CD4-positive, alpha-beta memory T cell (primary cell): ENCODE measurements at places on chromosomes 2 and 18.

- DNase-seq = no peak
These were observed 64.7 kb downstream of the GYPC start for GRCh38 chr2:126720638-126721037.

DNA sequence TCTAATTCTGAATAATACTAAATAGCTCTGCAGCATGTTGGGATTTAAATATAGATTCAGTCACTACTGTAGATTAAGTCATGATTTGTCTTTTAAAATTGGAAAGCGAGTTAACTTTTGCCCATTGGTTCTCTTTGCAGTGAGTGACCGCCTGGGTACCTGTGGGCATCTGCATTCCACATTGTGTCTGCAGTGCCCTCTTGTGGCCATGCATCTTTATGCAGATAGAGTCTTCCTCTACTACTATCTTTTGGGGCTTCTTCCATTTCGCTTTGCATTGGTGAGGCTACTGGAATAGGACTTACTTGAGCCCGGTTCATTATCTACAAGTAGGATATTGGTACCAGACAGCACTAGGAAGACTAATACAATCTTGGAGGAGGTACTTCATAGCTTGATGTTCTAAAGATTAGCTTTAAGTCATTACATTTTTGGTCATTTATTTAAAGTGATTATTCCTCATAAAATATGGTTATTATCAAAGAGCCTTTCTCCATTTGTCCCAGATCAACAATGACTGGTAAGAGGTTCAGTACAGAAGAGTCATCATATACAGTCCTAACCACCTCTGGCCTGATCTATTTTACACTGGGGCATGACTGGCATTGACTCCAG lies 203.0 kb downstream of the SOCS6 start:
- DNase-seq = peak; percentile 18

DNA sequence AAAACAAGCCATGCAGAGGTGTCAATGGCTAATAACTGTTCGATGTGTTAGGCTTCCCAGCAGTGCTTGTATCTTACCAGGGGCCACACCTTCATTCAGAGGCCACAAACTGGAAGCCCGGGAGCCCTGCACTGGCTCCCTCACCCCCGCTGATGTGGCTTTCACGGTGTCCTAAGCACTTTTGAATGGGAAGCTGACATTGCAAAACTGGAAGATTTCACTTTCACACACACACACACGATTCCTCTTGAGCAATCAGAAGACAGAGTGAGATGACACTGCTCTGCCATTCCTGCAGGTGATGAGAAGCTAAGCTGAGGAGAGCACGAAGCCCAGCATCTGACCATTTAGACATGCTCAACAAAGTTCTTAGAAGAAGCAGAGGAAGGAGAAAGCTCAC lies 8.6 kb upstream of the ZNF407 start:
- no peak for DNase-seq

DNA sequence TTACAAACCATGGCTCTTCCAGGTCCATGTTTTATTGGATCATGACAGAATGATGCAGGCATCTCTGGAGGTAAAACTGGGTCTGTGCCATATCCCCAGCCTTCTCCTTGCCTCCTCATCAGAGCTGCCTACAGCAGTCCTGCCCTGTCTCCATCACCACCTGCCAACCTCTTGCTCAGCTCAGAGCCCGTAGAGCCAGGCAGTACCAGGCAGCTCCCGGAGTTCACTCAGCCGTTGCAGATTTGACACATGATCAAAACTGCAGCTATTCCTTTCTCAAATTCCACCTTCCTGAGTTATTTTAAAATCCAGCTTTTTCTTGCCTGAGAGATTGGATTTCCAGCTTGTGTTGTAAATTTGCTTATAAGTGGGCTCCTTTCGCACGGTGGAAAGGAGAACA lies 218.2 kb upstream of the CELF4 start:
- DNase-seq = no peak

DNA sequence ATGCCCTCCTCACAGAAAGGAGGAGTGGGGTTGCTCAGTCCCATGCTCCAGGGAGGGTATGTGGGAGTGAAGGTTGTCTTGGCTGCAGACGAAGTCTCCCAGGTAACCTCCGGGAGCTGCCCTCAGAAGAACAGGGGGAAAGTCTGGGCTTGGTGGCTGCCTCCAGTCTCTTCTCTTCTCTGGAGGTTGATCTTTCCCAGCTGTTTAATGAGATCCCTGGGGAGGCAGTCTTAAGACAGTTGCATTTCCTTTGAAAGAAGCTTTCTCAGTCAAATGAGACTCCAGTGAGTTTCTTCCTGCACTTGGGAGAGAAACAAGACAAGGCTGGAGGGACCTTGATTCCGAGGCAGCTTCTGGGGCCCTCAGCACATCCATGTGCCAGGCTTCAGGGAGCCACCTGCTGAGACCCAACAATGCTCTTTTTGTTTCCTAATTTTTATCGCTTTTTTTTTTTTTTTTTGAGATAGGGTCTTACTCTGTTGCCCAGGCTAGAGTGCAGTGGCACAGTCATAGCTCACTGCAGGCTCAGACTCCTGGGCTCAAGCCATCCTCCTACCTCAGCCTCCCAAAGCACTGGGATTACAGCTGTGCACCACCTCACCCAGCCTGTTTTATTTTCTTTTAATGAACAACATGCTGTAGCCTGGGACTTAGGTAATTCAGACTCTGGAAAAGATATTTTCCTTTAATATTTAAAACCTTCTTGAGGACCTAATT lies 71.7 kb upstream of the TPO start:
- no peak for DNase-seq

DNA sequence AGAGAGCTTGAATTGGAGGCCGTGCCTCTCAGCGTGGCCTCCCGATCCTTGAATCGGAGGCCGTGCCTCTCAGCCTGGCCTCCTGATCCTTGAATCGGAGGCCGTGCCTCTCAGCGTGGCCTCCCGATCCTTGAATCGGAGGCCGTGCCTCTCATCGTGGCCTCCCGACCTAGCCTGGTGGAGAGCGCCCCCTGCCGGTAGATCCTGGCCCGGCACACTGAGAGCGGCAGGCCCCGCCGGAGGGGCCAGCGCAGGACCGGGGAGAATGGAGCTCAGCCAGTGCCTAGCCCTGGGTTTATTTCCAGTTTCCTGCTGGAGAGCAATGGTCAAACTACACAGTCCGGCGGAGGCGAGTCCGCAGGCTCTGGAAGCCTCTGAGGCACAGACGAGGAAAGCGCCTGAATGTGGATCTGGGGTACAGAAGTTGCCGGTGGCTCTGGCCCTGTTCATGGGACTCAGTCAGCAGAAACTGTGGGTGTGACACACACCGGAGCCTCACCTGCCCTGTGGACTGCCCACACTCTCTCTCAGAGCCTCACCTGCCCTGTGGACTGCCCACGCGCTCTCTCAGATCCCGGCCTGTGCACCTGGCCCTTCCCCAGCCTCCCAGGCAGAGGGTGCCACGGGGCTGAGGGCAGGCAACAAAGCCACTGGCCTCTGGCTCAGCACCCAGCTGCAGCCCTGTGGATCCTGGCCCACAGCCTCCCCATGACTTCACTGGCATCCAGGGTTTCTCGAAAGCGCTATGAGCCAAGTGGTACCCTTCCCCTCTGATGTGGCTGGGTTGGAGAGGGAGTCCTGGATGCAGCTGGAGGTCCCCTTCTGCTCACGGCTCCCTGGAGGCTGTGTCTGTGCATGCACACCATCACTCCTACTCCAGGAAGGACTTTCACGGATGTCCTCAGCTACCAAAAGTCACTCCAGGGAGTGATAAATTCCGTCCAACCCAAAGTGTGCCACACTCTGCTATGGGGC lies 1.5 kb downstream of the IL36B start:
- DNase-seq = no peak

DNA sequence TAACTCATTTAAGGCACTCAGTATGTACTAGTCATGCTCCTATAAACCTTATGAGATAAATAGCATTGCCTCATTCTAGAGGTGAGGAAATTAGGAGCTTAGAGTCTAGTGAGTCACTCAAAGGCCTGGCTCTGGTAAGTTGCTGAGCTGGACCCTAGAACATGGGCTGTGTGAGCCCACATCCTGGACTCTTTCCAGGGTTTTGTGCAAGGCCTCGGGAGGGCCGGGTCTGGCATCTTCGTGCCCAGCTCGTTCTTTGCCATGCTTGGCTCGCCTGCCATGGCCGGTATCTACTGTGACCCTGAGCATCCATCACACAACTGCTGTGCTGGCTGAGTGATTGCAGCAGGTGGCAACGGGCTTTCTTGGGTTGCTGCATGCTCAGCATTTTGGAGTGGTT lies 168.0 kb downstream of the LPIN1 start:
- DNase-seq = no peak

GRCh38 chr2:238015705-238016104 lies 45.1 kb upstream of the SCLY start:
- no peak for DNase-seq

DNA sequence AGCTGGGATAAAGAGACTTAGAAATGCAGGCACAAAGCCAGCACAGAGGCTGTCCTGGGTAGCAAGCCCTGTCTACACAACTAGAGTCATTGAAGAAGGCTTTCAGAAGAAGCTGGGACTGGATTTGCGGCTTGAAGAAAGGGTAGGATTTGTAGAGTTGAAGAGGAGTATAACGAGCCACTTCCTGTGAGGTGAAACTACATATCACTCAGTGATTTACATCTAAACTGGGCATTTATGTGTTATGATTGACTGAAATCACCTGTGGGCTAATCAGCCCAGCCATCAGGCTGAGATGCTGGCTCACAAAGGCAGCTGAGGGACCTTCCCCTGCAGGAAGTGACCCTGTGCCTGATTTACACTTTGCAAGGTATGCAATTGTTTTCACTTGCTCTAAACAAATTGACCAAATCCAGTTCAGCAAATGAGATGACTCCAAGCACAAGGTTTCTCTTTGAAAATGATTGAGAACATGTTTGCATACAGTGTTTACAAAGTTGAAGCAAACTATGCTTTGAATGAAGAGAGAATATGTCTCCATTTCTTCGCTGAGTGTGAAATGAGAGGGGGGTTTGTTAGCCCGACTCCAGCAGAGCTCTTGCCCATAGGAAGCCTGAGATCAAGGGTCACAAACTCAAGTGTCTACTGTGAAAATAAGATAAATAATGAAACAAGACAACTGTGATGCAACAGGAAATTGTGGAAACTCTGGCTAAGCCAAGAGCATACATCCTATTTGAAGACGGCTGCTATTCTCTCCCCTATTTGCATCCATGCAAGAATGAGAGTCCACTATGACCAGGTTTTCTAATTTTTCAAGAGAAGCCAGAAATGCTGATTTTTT lies 69.3 kb upstream of the HK2 start:
- DNase-seq = no peak

GRCh38 chr18:3491981-3492555 lies 42.1 kb downstream of the TGIF1 start:
- DNase-seq = no peak

- DNase-seq = no peak
These were observed 270.7 kb upstream of the HNMT start for GRCh38 chr2:137693534-137693933.

DNA sequence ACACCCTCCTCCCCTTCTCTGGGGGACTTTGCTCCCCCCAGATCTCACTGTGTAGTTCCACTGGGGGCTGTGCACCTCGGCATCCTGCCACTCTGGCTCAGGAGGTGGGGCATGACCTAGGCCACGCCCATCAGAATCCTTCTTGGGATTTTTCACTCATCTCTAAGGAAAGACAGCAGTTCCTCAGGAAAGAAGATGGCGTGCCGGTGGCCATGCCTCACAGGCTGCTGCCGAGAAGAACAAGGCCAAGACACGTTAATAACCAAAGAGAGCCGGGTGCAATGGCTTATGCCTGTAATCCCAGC lies 3.2 kb downstream of the NMUR1 start:
- DNase-seq = no peak

DNA sequence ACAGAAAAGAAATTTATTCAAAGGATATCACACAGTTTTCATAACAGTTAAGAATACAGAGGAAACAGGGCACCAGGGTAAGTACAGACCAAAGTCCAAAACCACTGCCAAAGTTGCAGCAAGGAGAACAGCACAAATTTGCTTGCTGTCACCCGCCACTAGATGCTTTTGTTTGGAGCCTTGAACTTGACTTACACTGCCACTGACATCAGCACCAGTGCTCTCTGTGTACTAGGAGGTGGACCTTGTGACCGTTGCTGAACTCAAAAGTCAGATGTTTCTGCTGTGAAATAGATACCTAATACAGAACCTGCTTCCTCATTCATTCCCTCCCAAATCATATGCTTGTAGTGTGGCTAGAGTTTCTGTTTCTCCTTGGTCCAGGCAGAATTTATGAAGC lies 578.3 kb upstream of the TMEFF2 start:
- no peak for DNase-seq

GRCh38 chr18:22433956-22434355 lies 16.2 kb upstream of the CTAGE1 start:
- DNase-seq = no peak

DNA sequence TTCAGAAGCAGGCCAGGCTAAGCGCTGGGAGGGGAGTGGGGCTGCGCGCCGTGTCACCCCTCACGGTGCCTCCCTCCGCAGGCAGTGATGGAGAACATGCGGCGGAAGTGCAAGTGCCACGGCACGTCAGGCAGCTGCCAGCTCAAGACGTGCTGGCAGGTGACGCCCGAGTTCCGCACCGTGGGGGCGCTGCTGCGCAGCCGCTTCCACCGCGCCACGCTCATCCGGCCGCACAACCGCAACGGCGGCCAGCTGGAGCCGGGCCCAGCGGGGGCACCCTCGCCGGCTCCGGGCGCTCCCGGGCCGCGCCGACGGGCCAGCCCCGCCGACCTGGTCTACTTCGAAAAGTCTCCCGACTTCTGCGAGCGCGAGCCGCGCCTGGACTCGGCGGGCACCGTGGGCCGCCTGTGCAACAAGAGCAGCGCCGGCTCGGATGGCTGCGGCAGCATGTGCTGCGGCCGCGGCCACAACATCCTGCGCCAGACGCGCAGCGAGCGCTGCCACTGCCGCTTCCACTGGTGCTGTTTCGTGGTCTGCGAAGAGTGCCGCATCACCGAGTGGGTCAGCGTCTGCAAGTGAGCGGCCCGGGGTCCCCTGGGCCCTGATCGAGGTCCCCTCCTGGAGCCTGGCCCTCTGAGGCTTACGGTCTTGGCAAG lies 12.2 kb downstream of the WNT10A start:
- peak; percentile 92 for DNase-seq

- no peak for DNase-seq
These were observed 194.4 kb downstream of the SH3BP4 start for GRCh38 chr2:235146206-235146605.

GRCh38 chr2:85766229-85766628 lies 12.4 kb downstream of the ATOH8 start:
- no peak for DNase-seq

DNA sequence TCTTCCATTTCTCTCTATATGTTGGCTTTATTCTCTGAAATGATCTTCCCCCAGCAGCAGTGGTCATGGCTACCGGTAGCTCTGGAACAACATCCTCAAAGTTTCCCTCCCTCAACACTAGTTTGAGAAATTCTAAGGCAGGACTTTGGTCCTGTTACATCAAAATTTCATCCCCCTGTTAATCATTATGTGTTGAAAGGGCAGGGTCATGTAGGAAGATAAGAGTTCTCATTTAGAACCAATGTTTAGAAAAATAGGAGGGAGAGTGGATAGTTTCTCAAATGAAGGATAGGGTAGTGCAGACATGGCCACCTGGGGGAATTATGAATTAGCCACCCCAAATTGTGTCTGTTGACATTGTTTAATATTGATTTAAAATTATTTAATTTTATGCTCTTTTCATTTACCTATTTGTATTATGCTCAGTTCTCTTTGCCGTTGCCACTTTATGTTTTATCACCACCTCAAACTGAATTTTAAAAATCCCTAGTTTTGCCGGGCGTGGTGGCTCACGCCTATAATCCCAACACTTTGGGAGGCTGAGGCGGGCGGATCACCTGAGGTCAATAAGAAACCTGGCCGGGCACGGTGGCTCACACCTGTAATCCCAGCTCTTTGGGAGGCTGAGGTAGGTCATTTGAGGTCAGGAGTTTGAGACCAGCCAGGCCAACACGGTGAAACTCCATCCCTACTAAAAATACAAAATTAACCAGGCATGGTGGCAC lies 22.3 kb downstream of the EML4 start:
- DNase-seq = no peak
